ENCODE measurements at places on chromosomes 6 and 20.

DNA sequence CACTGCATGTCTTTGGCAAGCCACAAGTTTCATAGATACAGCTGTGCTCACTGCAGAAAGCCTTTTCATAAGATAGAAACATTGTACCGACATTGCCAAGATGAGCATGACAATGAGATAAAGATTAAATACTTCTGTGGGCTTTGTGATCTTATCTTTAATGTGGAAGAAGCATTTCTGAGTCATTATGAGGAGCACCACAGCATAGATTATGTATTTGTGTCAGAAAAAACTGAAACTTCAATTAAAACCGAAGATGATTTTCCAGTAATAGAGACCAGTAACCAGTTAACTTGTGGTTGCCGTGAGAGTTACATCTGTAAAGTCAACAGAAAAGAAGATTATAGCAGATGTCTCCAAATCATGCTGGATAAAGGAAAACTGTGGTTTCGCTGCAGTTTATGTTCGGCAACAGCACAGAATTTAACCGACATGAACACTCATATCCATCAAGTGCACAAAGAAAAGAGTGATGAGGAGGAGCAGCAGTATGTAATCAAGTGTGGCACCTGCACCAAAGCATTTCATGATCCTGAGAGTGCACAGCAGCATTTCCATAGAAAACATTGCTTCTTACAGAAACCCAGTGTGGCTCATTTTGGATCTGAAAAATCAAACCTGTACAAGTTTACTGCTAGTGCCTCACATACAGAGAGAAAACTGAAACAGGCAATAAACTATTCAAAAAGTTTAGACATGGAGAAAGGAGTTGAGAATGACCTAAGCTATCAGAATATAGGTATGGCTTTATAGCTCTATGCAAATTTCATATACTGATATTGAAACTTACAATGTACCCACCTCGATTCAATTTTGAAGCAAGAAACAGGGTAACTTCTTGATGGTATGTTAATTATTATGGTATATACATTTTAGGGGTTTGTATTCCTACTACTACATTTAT lies 23.9 kb upstream of the BAG2 start:
- no peak for DNase-seq

- no peak for DNase-seq
Measured at GRCh38 chr6:82251942-82252341, 4.4 kb upstream of the IBTK start.

DNA sequence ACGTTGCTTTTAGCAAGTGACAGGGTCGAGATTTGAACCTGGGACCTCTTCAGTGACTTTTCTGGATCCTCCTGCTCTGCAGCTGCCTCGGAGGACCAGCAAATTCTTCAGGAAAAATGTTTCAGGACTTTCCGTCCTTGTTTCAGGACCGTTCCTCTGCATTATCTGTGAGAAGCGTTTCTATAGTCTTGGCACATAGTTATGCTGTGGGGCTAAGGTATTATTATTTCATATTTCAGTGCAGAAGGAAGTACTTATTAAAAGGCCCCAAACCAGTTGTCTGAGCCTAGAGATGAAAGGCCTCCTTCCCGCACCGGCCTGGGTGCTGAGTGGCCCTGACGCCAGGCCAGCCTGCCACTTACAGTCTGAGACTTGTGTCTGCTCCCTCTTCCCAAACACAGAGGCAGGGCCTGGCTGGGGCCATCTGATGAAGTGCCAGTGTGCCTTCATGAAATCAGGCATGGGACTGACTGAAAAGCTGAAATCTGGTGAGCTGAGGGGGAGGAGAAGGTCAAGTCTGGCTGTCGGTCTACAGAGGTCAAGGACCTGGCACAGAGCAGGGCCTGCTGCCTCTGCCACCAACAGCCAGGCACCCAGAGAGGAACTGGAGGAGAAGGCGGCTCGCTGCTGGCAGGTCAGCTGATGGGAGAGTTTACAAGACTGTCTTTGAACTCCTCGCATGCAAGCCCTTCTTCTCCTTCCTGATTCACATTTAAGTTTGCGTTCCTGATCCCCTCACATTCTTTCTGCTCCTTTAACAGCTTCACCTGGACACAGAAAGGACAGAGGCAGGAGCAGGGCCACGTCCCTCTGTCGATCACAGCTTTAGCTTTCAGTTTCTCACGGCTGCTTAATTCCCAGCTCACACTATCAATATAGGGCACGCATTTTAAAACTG lies 8.9 kb upstream of the QKI start:
- DNase-seq = no peak

- DNase-seq = no peak
Measured at GRCh38 chr6:27672113-27672799, 199.4 kb upstream of the ZNF184 start.

GRCh38 chr20:2700913-2701620 lies 8.5 kb downstream of the EBF4 start:
- no peak for DNase-seq

GRCh38 chr6:125154118-125154760 lies 666 bp downstream of the TPD52L1 start:
- DNase-seq = no peak

DNA sequence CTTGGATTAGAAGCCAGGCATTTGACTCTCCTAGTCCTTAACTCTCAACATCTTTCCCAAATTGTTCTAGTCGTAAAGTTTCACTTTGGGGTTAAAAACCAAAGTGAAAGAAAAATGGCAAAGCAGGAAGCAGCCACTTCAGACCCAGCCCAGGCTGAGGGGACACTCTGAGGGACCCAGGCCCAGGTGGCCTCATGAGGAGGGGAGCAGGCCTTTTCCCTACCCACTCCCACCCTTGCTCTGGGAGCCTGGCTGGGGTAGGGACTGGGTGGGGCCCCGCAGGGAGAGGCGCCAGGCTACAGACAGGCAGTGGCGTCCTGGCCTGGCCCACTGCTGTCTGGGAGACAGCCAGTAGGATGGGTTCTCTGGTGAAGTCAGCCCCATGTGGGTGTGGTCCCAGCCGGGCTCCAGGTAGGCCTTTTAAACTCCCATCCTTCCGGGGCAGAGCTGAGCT lies 68.7 kb upstream of the MYL9 start:
- no peak for DNase-seq

DNA sequence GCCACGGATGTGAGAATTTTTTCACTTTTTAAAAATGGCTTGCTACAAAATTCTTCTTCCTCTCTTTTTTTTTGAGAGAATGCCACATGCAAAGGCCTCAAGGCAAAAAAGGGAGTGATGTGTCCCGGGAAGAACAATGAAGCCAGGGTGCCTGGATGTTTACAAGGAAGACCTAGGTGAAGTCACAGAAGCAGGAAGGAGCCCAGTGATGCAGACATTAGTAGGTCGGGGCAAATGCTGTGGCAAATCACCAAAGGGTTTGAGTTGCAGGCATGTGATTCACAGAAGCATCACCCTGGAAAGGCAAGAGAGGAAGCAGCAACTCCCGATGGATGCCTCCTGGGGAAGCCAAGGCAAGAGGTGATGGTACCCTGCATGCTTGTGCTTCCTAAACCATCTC lies 46.8 kb downstream of the FARS2 start:
- no peak for DNase-seq

GRCh38 chr20:12255461-12255970 lies 337.8 kb downstream of the BTBD3 start:
- DNase-seq = no peak

- DNase-seq = no peak
Measured at GRCh38 chr20:7144464-7144863, 377.0 kb downstream of the BMP2 start.

DNA sequence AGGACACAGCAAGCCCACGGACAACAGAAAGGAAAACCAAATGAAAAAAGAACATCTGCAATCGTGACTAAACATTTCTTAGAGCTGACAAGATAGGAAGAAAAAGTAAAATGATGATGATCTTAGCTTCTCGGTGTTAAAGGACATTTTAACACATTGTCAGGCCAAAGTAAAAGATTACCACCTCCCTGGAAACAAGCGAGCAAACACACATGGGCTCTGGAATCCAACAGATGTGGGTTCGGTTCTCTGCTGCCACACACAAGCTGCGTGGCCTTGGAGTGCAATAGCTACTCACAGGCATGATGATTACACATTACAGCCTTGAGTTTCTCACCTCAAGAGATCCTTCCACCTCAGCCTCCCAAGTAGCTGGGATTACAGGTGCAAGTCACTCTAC lies 7.5 kb upstream of the AAR2 start:
- no peak for DNase-seq

DNA sequence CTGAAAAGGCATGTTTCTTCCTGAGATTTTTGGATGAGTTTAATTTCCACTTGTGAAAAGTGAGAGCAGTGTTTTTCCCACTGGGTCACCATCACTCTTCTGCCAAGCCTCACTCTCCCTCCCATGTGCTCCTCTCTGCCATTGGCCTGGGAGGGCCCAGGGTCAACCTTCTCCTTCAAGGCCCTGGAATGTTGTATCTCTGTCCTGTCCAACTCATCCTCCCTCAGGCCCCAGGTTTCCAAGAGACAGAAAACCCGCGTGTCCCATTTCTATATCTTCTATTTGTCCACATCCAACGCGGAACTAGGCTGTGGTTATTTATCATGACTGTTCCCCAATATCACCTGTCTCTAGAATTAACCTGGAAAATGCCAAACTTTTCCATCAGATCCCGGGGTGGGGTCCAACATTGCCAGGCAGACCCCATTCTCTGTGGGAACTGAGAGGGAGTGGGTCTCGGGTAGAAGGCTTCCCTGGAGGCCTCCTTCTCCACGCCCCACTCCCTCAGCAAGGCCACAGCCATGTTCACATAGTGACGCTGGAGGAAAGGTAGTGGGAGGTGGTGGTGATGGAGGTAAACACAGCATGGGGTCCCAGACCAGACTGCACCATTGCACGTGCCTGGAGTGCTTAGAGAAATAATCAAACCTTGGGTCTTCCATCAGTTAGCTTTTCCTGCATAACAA lies 173.5 kb downstream of the SCP2D1 start:
- no peak for DNase-seq

DNA sequence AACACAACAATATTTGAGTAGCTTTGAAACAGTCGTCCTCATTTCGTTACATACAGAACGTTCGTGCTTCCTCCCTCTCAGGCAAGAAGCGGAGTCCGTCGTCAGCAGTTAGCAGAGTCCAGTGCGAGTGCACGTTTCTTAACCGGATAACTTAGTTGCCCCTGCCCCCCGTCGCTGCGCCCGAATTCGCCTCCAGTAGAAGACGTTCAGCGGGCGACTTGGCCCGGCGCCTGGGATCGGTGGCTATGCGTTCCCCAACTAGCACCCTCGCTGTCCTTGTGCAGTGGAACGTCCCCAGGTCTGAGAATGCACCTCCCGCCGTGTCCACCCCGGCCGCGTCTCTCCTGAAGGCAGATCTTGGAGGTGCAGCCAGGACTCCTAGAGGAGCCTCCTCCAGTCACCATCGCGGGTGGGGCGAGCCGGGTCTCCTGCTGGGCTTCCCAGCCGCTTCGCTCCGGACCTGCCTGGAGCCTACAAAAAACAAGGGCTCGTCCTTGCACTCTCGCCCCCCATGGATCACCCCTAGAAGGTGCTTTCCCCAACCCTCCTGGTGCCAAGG lies 910 bp upstream of the PCSK2 start:
- no peak for DNase-seq

DNA sequence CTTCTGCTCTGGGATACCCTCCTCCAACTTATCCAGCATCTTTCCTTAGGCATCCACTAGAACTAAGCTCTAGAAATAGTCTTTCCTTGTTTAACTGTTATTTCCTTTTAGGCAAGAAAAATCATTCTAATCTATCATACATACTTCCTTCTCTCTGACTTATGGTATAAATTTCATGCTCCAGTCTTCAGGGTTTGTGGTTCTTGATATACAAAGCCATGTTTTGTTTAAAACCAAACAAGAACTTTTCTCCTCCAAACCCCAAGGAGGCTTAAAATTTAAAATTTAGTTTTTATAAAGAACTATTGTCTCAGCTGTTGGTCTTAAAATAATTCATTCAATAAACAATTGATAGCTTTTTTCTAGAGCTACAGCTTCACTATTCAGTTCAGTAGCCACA lies 77.2 kb downstream of the CD164 start:
- no peak for DNase-seq

DNA sequence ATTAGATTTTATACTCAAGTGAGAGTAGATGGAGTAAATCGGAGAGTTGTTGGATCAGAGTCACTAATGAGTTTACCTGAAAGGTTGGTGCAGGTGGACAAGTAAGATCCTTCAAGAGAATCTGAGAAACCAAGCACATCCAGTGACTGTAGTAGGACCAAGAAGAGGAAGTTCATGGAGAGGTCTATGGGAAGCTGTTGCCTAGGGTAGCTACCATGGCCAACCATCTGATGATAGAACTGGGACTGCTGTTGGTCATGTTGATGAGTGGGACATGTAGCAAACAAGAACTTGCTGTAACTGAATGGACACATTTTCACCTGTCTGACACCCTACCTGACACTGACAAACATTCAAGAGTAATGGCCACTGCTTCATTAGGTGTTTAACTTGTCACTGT lies 11.3 kb upstream of the ADGB start:
- DNase-seq = no peak

DNA sequence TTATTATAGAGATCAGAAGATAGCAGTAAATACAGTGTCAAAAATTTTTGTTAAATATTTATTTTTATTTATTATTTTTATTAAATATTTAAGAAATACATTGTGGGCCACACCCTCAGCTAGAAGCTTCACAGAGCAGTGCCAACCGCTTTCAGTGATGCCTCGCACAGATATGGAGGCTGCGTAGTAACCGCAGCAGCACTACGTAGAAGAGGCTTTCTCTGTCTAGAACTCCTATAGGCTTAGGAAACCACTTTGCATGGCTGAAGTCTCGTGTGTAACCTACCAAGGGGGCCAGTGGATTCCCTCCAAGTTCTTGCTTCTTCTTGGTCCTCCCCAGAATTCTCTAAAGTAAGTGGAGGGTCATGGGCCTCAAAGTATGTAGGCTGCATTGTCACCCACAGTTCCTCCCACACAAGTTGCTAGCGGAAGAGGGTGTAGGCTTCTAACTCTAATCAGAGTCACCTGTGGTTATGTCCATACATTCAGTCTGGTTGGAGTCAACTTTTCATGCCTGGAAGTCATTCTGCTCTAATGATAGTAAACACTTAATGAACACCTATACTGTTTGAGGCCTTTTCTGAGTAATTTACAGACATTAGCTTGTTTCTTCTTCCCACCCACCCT lies 285.6 kb downstream of the CDKAL1 start:
- no peak for DNase-seq

GRCh38 chr20:10784554-10785183 lies 110.9 kb upstream of the JAG1 start:
- no peak for DNase-seq

- peak; percentile 84 for DNase-seq
Measured at GRCh38 chr6:163416557-163417253, 2.2 kb downstream of the QKI start.

- no peak for DNase-seq
Measured at GRCh38 chr6:15079288-15079817, 166.5 kb upstream of the JARID2 start.

DNA sequence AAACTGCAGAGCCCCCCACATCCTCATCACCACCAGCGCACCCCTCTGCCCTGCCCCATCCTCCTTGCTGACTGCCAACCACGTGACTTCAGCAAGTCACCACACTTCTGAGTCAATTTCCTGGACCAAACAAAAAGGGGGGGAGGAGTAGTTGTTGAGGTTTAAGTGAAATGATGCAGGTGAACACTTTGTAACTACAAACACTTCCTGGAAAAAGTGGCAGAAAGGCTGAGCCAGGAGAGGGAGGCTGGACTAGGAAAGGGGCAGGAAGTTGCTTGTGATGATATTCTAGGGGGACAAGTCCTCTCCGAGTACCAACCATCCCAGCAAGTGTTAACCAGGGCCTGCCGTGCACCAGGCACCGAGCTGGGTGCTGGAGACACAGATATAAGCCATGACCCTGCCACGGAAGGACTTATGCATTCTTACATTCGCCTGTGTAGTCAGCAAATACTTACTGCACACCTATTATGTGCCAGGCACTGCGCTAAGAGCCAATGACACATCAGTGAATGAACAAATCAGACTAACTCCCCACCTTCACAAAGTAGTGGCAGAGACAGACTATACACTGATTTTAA lies 67.3 kb downstream of the PREX1 start:
- no peak for DNase-seq

Data from SK-N-MC (cell line).